ENCODE measurements at places on chromosomes 12 and 14. TPM values are rescaled to one million over a fixed set of nuclear protein-coding genes. Genes with fewer than 3 reads are reported as not detected.

The KRT71 gene
- total RNA-seq = not detected

- no peak for DNase-seq
Measured at GRCh38 chr14:66804141-66804540, 296.2 kb downstream of the GPHN start.

- no peak for DNase-seq
Measured at GRCh38 chr12:65876898-65877721, 52.8 kb downstream of the HMGA2 start.

- no peak for DNase-seq
Measured at GRCh38 chr14:87014856-87015255, 978.1 kb downstream of the GALC start.

GRCh38 chr14:101025131-101025530, 121.6 kb upstream of the RTL1 start:
- no peak for DNase-seq

Measured in G401 (cell line).